Stimulated activated naive CD8-positive, alpha-beta T cell treated with anti-CD3 and anti-CD28 coated beads, Interleukin-15, Interleukin-2, amounts not matched to agents 100 U/mL and 50 U/mL, for 24 hours (primary cell): ENCODE measurements at places on chromosomes 1 and 21.

GRCh38 chr1:59640851-59641250 is 173.9 kb upstream of the HOOK1 start:
- DNase-seq, result no peak

- DNase-seq, result no peak
Observed at GRCh38 chr1:204149635-204150565, 1.9 kb downstream of the ETNK2 start.

- no peak for DNase-seq
Observed at GRCh38 chr1:65758128-65758527, 34.6 kb upstream of the PDE4B start.

GRCh38 chr1:65830306-65830705 is 37.6 kb downstream of the PDE4B start:
- no peak for DNase-seq

DNA sequence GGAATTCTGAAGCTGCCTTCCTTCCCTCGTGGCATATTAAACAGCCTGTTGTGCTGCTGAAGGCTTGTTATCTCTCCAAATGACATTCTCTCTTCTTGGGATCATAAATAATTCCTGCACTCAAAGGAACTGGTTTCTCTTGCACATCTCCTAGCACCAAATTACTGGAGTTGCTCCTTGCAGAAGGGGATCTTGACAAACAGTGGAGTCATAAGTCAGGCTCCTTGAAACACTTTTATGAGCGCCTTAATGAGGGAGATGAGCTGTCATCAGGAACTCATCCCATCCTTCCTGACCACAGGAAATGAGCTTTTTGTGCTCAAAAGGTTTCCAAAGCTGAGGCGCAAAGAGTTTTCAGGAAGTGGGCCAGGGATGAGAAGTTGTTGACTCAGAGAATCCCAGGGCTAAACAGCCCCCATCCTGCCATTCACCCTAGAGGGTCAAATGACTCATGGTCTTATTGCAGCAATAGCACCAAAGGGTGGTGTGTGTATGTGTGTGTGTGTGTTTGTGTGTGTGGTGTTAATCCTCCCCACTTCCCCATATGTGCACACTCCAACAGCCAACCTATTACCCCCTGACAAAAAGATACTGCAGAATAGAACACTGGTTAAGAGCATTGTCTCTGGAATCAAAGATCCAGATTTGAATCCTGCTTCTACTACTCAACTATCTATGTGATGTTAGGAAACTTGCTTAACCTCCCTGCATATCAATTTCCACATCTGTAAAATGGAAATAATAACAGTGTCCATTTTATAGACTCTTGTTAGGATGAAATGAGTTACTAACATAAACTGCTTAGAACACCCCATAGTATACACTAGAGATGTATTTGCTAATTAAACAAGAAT is 2.8 kb upstream of the PHC2 start:
- DNase-seq, result no peak

GRCh38 chr21:34617753-34618339 is 2.9 kb upstream of the RCAN1 start:
- DNase-seq, result no peak

DNA sequence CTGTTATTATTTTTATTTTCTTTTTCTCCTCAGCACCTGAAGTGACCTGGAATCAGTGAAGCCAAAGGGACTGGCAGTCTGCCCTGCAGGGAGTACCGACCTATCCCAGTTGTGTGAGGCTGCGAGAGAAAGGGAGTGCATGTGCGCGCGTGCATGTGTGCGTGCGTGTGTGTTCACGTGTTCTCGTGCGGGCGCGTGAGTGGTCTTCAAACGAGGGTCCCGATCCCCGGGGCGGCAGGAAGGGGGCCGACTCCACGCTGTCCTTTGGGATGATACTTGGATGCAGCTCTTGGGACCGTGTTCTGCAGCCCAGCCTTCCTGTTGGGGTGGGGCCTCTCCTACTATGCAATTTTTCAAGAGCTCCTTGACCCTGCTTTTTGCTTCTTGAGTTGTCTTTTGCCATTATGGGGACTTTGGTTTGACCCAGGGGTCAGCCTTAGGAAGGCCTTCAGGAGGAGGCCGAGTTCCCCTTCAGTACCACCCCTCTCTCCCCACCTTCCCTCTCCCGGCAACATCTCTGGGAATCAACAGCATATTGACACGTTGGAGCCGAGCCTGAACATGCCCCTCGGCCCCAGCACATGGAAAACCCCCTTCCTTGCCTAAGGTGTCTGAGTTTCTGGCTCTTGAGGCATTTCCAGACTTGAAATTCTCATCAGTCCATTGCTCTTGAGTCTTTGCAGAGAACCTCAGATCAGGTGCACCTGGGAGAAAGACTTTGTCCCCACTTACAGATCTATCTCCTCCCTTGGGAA is 123.3 kb downstream of the PRDM2 start:
- DNase-seq, result no peak

DNA sequence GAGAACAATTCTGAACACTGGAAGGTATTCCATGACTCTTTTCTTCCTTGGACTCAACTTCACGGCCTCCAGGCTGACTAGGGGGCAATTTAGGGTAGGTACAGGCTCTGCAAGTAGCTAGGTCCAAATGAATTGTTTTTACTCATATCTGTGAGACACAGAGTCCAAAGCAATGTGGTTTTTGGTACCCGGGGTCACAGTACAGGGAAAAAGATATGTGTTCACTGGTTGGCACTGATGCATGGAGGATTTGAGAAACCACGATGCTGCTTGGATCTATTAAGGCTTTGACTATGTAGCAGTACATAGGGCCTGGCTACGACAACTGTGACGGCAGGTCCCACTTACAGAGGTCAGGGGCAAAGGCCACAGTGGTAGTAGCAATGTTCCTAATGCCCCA is 200.6 kb downstream of the DUSP10 start:
- no peak for DNase-seq

- DNase-seq, result peak; percentile 26
Observed at GRCh38 chr1:229155472-229155871, 115.4 kb upstream of the RAB4A start.
